ENCODE measurements at places on chromosomes 7 and 10.

DNA sequence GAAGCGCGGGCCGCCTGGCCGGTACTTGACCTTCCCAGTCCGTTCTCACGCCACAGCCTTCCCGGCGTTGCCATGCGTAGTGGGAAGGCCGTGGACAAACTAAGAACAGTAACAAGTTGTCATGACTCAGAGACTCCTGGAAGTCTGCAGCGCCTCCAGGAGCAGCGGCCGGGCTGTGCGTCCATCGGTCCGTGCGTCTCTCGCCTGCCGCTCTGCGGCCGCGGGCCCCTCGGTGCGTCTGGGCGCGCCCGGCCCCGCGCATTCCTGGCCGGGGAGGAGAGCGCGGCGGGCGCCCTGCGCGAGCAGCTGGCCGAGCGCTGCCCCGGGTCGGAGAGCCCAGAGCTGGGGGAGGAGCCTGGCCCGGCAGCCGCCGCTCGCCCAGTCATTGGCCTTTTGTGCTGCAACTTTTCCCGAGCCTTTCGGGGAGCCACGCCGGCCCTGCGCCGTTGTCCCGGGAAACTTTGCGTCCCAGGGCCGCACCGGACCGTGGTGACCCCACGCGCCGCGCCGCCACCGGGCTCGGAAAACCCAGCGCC, 123.7 kb downstream of the TACC2 start:
- peak; percentile 88 for DNase-seq

- DNase-seq, result no peak
These were observed 10.0 kb upstream of the IFIT5 start for GRCh38 chr10:89404104-89405047.

GRCh38 chr10:16893664-16894063, 76.4 kb upstream of the RSU1 start:
- DNase-seq, result no peak

DNA sequence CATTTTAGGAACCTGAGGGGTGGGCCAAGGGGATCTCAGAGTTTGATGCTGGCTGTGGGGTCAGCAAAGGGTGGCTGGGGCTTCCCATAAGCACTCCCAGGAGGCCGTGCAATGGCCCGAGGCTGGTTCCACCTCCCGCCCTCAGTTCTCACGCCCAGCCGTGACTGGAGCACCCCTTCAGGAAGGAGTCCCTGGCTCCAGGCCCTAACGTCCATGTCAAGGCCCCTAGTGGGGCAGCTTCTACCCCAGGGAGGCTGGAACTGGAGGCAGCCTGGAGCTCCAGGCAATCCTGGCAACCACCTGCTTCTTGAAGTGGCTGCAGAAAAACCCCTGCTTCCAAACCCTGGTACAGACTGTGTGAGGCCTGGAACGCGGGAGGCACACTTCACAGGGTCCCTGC, 165.5 kb downstream of the DIP2C start:
- no peak for DNase-seq

DNA sequence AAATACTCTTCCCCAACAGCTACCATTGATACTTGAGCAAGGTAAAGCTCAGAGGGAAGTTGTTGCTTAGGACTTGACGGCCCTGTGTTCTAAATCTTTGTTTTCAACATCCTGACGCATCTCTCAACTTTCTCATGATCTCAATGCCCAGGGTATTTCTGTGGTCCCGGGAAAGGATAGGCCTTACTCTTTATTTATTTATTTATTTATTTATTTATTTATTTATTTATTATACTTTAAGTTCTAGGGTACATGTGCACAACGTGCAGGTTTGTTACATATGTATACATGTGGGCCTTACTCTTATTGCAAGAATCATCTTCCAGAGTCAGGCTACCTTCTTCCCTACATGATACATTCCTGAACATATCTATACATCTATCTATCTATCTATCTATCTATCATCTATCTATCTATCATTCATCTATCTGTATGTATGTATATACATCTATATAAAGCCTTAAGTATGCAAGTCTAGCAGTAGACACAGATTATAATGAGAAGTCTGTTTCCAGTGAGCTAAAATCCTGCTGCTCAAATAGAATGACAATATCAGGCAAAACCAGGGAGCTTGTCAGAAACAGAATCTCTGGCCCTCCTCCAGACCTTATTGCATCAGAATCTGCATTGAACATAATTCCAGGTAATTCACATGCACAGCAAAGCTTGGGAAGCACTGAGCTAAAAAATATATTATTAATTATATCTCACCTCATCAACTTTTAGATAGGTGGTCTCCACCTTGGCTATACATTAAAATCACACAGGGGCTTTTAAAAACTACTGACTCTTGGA, 12.2 kb upstream of the CPA5 start:
- DNase-seq, result no peak

GRCh38 chr7:112556633-112557032, 75.8 kb downstream of the LSMEM1 start:
- no peak for DNase-seq

DNA sequence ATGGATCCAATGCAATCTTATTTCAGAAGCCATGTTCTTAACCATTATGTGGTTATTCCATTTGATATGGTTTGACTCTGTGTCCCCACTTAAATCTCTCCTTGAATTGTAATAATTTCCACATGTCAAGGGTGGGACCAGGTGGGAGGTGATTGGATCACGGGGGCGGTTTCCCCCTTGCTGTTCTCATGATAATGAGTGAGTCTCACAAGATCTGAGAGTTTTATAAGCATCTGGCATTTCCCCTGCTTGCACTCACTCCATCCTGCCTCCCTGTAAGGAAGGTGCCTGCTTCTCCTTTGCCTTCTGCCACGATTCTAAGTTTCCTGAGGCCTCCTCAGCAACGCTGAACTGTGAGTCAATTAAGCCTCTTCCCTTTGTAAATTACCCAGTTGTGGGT, 32.0 kb upstream of the TSPAN13 start:
- DNase-seq, result no peak

GRCh38 chr10:7944537-7944936, 110.0 kb upstream of the GATA3 start:
- DNase-seq, result no peak

GRCh38 chr10:84551437-84552120, 223.2 kb downstream of the CCSER2 start:
- no peak for DNase-seq

GRCh38 chr7:142301923-142302550, 44.2 kb upstream of the PRSS58 start:
- no peak for DNase-seq

DNA sequence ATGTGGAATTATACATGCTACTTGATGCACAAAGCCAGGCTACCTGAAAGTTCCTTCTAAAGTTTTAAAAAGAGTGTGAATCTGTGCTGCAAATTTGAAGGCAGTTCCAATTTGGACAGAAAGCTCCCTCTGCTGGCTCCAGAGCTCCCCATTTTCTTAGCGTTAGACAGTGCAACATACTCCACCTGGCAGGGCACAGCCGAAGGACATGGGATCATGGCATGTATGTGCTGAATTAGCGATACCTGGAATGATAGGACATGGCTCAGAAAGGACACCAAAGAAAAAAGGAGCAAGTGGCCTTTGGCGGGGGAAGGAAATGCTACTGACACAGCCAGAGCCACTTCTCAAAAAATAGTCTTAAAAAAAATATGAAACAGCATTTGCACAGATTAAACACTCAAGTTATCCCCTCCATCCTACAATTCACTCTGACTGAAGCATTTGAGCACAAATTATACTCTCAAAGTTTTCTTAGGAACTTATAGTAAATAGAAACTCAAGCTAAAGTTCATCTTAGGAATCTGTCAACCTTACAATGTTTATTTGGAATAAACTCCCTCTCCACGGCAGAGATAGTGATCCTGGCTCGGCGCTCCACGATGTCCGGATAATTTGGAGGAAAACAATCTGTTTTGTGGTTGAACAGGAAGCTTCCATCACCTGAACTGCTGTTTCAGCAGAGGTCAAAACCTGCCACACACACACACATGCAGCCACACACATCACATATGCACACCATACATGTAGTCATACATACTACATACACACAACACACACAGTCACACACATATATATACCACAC, 80.0 kb downstream of the C7orf25 start:
- DNase-seq, result no peak
